ENCODE measurements at places on chromosomes 1 and 21. TPM values are rescaled to one million over a fixed set of nuclear protein-coding genes. Genes with fewer than 3 reads are reported as not detected.

DNA sequence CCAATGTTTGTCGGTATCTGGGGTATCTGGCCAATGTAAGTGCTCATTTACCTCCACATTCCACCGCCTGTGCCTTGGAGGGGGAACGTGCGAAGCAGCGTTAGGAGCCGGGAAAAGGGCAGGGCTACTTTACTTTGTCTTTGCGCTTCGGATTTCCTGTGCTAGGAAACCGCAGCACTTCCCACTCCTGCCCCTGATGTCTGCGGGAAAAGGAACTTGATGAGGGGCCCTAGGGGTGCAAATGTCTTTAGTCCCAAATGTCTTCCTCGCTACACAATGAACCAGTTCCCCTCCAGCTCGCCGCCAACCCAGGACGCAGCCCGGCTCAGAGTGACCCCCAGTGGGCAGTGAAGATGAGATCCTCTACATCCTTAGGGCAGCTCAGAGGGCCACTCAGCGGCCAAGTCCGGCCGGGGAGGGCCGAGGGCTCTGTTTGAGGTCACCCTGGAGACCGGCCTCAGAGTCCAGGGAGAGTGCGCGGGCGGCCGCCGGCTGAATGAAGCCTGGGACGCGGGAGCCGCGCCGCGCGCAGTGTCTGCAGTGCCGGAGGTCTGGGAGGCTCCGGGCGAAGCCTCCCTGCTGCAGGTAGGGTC is at the start of gene DYNLT5:
Gene DYNLT5, plus strand, starts transcription at position 460 of the 593 bp plus-strand sequence. CDS start 2,200 bp downstream, outside the sequence.
- peak; percentile 35 for DNase-seq

- DNase-seq = no peak
Observed at GRCh38 chr1:15758953-15759661, 512 bp downstream of the FBLIM1 start.

DNA sequence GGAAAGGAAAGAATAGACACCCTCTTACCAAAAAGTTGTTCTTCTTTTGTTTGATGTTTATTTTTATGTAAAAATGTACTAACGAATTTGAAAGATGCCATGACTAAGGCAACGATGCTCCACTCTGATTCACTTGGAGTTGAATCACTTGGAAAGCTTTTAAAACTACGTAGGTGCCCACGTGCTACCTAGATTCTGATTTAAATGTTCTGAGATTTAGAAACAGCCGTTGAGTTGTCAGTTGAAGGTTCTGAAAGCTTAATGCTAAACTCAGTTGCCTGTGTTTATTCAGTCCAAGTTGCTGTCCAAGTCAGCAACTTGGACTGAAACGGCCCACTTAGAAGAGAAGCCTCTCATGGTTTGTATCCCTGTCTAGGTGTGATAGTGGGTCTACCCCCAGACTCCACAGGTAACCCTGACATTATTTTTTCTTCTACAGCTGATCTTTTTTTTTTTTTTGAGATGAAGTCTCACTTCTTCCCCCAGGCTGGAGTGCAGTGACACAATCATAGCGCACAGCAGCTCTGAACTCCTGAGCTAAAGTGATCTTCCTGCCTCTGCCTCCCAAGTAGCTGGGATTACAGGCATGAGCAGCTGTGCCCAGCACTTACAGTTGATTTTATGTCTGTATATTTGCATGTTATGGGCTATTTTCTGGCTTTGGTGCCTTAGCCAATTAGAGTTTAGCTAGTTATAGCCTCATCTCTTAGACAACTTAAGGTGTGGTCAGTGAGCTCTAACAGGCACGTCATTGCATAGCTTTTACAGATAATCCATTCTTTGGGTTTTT is 1.4 kb upstream of the VAMP4 start:
- DNase-seq = peak; percentile 82

- peak; percentile 55 for DNase-seq
Observed at GRCh38 chr1:48859456-48859855, 82.8 kb upstream of the BEND5 start.

DNA sequence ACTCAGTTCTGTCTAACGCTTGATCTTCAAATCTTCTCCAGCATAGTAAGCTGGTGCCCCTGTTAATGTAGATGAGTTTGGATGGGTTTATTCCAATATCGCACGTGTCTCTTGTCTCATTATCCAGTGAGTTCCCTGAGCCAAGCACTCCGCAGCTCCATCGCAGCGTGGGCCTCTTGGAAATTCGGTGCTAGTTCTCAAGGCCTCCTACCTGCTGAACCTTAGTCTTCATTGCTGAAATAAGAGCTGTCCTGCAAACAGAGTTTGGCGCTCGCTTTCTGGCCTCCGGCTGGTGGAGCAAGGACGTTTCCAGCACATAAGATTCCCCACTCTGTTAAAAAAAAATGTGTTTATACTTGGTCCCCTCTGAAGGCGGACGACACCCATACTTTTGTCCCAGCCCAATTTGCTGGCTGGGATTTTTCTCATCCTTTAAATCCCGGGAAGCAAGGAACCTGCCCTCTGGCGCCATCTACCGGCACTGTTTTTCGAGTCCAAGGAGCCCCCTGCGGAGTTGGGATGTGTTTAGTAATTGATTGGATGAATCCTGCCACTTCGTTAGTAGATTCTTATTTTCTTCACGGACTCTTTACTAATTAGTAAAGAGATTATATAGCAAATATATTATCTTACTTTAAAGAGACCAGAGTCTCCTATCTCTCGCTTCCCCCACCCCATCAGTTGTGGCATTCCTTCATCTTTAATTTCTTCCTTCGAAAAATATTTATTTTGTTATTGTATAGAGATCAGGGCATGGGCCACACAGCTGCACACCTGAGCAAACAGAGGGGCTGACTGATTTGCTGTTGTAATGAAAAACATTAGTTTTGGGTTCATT is 14.7 kb downstream of the JUN start:
- DNase-seq = no peak

Gene TBX19
- 1.1 TPM for total RNA-seq

- DNase-seq = no peak
Observed at GRCh38 chr1:75470448-75470847, 140.5 kb downstream of the SLC44A5 start.

DNA sequence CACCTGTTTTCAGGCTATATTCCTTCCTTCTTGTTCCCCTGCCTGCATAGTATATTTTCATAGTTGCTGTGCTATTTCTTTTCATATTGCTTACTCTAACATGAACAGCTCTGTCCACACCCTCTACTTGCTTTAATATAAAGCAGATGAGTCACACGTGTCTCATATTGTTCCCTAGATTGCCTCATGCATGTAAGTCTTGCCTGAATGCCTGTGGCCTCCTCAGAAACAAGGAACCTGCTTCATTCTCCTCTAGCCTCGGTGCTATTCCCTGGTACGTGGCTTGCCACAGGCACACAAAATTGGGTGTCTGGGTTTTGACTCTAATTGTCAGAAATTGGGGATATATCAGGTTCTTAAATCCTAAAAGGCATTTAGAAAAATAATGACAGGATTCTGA is 16.5 kb upstream of the PKP1 start:
- peak; percentile 85 for DNase-seq

Measured in astrocyte (in vitro differentiated cells and primary cell).